Naive thymus-derived CD8-positive, alpha-beta T cell (primary cell): ENCODE measurements at places on chromosomes 5 and 9.
A peak's percentile ranks its signal among the peaks of the same experiment; 100 is the strongest.

DNA sequence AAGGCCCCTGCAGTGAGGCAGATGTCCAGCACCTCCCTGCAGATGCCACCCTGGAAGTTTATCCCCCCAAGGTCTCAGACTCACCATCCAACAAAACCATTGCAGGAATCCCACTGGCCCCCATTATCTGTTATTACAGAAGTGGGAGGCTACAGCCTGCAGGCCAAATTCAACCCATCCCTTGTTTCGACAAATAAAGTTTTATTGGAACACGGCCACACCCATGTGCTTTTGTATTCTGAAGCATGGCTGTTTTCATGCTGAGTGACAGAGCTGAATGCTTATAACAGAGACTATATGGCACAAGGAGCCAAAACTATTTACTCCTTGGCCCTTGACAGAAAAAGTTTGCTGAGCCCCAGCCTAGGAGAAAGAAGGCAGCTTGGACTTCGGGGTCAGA is 428.8 kb downstream of the CDK5RAP2 start:
- DNase-seq, result no peak

- DNase-seq, result no peak
Measured at GRCh38 chr9:12640866-12641636, 52.1 kb upstream of the TYRP1 start.

GRCh38 chr9:131986576-131986975 is 93.1 kb downstream of the MED27 start:
- DNase-seq, result no peak

- no peak for DNase-seq
Measured at GRCh38 chr5:91127456-91128081, 255.5 kb downstream of the ARRDC3 start.

DNA sequence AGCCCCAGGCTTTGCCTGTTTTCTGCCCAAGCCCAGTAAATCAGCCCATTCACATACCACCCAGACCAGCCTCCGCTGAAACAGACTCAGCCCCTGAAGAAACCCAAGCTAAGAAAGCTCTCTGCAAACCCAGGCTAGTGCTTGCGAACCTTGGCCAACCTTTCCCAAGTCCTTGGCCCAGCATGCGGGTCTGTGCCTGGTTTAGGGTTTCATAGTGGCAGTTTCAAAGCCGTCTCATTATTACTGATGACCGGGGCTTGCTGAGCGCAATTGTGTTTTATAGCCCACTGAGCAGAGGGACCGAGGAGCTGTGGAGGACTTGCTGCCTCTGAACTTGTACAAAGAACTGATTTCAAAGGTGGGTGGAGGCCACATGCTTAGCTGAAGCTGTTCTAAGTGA is 584.3 kb downstream of the BNC2 start:
- no peak for DNase-seq

- no peak for DNase-seq
Measured at GRCh38 chr5:151168602-151169344, 11.2 kb upstream of the ANXA6 start.

DNA sequence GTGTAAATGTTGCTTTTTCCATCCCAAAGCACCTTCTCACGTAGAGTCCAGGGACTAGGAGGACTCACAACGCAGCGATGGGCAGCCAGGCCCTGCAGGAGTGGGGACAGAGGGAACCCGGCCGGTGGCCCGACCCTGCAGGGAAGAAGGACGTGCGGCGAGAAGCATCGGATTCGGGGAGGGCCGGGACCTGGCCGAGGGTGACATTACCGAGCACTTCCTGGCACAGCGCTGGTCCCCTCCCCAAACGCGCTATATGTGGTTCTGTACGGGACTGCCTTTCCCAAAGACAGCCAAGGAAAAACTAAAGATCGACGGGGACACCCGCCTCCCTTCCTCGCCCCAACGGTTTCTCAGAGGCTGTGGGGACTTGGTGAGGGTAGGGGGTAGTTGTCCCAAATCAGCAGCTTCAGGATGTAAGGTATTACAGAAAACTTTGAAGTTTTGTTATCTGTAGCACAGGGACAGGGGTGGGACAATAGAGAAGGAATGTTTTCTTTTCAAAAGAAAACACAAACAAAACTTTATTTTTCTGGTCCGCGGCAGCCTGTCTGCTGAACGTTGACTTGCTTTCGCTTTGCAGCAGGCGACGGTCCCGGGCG is 887 bp upstream of the MAP3K1 start:
- DNase-seq, result peak; percentile 38
